ENCODE measurements at places on chromosomes 11 and 22. TPM values are rescaled to one million over a fixed set of nuclear protein-coding genes. Genes with fewer than 3 reads are reported as not detected.

MYBPC3 gene
- total RNA-seq, result 0.21 TPM

RASSF10 gene
- total RNA-seq, result not detected

CCDC15 gene
- 1.4 TPM for total RNA-seq

PATE4 gene
- not detected for total RNA-seq

SAA4 gene
- not detected for total RNA-seq

RBMXL2 gene
- total RNA-seq, result not detected

KAT5 gene
- 38.0 TPM for total RNA-seq

OR8D1 gene
- total RNA-seq, result under 0.01 TPM

TMEM45B gene
- total RNA-seq, result 3.5 TPM

C22orf31 gene
- total RNA-seq, result not detected

RFPL1 gene
- not detected for total RNA-seq

SMIM38 gene
- total RNA-seq, result 0.31 TPM

C11orf87 gene
- total RNA-seq, result not detected

DNHD1 gene
- 18.3 TPM for total RNA-seq

TMPRSS6 gene
- total RNA-seq, result under 0.01 TPM

GGTLC3 gene
- not detected for total RNA-seq

KRTAP5-10 gene
- not detected for total RNA-seq

SREBF2 gene
- 47.9 TPM for total RNA-seq

BAIAP2L2 gene
- total RNA-seq, result 0.31 TPM

MUC5AC gene
- total RNA-seq, result under 0.01 TPM

PDE2A gene
- 3.7 TPM for total RNA-seq

UBQLNL gene
- 0.52 TPM for total RNA-seq

ZNF214 gene
- total RNA-seq, result not detected

LRRC32 gene
- total RNA-seq, result 3.0 TPM

LMNTD2 gene
- 2.1 TPM for total RNA-seq

MFRP gene
- total RNA-seq, result not detected

UCP2 gene
- 68.7 TPM for total RNA-seq

Data from mononuclear cell (primary cell).